ENCODE measurements at places on chromosomes 2 and 18.

DNA sequence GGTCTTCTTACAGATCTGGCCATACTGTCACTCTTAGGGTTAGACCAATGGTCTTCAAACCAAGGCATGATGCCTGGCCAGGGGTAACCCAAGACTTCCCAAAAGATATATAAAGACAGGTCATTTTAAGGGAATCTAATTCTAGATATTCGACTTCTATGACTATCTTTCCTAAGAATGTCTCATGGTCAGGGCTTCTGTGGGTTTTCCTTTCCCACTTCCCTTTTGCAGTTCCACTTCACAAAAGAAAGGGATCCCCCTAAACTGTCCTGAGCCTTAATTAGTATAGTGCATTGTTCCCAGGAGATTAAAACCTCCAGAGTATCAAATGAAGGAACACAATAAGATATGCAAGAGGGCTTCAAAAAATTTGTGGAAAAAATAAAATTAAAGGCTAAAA, 223.6 kb upstream of the SIX2 start:
- no peak for DNase-seq

DNA sequence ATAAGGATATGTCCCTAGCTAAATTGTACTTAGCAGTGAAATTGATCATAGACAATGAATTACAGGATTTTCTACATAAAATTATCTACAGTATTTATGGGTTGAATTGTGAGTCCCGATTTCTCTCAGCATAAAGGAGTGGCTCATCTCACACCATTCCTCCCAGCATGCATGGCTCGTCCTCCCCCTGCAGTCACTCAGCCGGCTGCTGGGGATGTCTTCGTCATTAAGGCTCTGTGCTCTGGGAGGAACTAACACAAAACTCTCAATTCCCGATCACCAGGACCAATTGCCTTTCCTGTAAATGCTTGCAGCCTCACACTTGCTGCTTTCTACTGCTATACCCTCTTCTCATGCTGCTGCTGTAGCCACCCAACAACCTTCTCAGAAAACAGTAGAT, 75.9 kb downstream of the TXNL1 start:
- DNase-seq: no peak

GRCh38 chr2:60836491-60836890, 44.9 kb upstream of the REL start:
- no peak for DNase-seq

- DNase-seq: peak; percentile 1
Measured at GRCh38 chr2:52034706-52035105, 1002.8 kb upstream of the NRXN1 start.

GRCh38 chr2:85709401-85709811, 15.2 kb downstream of the GNLY start:
- no peak for DNase-seq

GRCh38 chr2:73907840-73908452, 15.1 kb downstream of the ACTG2 start:
- DNase-seq: no peak

GRCh38 chr2:105537466-105537865, 138.6 kb upstream of the FHL2 start:
- DNase-seq: no peak

- DNase-seq: no peak
Measured at GRCh38 chr2:215667585-215668377, 231.9 kb upstream of the FN1 start.

DNA sequence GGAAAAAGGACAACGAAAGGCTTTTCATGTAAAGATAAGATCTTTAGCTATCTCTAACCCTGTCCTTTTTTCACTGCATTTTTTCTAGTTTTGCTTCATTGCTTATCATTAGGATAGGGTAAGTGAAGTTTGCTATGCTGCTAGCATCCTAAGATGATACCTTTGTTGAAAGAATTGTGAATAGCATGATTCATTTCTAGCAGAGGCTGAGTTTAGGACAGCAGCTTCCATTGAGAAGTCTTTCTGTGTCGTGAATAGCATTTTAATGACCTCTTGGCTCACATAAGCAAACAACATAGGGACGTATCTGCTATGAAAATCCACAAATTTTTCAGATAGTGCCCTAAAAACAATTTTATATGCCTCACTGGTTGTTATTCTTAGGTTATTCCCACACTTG, 36.4 kb upstream of the GAREM2 start:
- DNase-seq: no peak

GRCh38 chr2:119263025-119263424, 39.4 kb downstream of the STEAP3 start:
- DNase-seq: no peak

- DNase-seq: no peak
Measured at GRCh38 chr2:128305555-128306080, 13.1 kb downstream of the HS6ST1 start.

DNA sequence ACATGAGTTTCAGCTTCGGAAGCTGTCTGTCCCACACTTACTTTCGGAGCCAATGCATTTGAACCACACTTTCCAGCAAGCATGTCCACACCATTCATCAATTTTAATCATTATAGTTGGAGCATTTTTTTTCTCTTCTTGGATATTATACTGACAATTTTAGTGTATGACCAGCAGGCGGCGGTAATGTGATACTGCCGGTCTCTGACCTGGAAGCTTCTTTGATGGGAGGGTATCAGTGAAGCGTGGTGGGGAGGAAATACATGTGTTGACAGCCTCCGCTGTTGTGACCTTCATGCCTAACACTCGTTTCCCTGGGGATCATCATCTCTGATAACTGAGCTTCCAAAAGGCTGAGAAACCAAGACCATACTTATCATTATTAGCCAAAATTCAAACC, 231.7 kb downstream of the GBX2 start:
- no peak for DNase-seq

GRCh38 chr2:161250864-161251436, 57.3 kb upstream of the PSMD14 start:
- DNase-seq: peak; percentile 58

DNA sequence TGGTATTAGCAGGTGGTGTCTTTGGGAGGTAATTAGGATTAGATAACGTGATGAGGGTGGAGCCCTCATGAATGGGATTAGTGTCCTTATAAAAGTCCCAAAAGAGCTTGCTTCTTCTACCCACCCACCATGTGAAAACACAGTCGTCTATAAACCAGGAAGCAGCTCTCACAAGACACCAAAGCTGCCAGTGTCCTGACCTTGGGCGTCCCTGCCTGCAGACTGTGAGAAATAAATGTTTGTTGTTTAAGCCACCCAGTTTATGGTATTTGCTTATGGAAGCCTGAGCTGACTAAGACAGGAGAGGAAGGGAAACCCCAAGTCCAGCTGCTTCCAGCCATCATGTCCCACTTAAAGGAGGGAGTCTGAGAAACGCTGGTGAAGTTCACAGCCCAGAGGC, 13.6 kb downstream of the ADI1 start:
- no peak for DNase-seq

GRCh38 chr2:63484901-63485300, 103.4 kb downstream of the WDPCP start:
- DNase-seq: no peak

DNA sequence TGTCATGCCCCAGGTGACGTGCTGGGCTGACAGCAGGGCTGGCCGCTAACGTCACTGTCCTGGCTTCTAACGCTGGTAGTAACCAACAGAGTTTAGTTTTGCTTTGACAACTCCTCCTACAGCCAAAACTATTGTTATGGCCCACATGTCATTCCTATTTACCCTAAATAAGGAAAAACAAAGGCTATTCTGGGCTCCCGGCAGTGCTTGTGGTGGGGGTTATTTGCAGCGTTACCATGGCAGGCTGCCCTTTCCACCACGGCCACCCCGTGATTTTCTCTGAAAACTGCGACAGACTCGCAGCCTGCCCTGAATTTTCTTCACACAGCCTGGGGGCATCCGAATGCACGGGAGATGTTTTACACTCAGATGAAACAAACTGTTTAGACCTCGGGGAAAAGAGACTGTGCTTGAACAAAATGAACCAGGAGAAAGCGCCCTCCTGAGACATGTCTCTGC, 115.2 kb downstream of the FAM210A start:
- peak; percentile 37 for DNase-seq

- no peak for DNase-seq
Measured at GRCh38 chr2:62407838-62408237, 98.2 kb downstream of the TMEM17 start.

DNA sequence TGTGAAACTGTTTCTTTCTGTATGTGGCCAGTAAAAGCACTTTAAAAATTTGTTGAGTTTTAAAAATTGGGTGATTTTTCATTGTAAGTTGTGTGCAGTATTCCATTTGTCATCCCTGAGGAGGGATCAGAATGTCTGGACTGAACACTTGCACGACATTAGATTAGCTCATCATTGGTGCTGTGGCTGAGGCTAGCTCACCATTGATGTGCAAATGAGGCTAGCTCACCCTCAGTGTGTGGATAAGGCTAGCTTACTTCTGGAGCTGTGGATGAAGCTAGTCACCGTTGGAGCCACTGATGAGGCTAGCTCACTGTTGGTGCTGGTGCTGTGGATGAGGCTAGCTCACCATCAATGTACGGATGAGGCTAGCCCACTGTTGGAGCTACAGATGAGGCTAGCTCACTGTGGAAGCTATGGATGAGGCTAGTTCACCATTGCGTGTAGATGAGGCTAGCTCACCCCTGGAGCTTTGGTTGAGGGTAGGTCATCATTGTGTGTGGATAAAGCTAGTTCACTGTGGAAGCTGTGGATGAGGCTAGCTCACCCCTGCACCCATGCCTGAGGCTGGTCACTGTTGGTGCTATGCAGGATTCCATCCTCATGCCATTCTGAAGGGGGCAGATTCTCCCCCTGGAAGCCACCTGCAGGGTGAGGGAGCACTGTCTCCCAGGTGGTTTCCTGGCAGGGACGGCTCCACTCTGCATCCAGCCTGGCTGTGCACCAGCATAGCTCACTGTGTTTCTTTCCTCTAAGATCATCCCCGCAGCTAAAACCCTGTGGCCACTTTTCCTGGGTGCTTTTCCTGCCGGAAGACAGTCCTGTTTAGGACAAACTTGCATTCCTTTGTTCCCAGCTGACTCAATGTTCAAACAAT, 101.1 kb downstream of the TWIST2 start:
- no peak for DNase-seq

DNA sequence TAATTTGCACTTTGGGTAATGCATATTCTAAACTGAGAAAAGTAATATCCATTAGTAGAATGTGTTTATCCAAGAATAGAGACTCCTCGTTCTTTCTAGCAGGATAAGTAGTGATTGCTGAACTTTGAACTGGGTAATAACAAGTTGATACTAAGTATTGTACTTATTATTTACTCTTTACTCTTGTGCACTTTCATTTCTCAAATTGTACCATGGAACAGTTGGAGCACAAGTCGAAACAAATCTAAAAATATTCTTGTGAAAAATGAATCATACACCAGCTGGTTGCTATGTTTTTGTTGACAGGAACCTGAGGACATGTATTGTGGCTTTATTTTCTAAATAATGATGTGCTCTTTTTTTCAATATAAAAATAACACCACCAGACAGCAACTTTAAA, 111.9 kb downstream of the RGPD3 start:
- no peak for DNase-seq

DNA sequence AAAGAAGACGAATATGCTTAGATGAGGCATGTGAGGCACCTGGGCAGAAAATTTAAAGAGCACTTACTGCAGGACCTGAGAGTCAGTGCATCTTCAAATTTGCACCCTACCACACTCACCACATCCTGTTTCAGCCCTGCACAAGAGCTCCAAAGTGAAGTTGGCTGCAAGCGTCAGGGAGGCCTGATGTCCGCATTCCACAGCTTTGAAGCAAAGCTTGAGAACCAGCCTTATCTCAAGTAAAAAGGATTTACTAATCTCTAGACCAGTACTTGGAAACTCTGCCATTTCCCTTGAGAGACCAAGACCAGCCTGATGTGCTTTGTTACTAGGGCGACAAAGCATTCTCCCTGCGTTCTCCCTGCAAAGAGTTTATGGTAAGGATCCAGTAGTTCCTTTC, 3.4 kb upstream of the ASNSD1 start:
- no peak for DNase-seq

GRCh38 chr2:223613017-223613950, 11.1 kb upstream of the SCG2 start:
- peak; percentile 68 for DNase-seq

GRCh38 chr2:28612131-28612812, 116.4 kb downstream of the PLB1 start:
- DNase-seq: no peak

DNA sequence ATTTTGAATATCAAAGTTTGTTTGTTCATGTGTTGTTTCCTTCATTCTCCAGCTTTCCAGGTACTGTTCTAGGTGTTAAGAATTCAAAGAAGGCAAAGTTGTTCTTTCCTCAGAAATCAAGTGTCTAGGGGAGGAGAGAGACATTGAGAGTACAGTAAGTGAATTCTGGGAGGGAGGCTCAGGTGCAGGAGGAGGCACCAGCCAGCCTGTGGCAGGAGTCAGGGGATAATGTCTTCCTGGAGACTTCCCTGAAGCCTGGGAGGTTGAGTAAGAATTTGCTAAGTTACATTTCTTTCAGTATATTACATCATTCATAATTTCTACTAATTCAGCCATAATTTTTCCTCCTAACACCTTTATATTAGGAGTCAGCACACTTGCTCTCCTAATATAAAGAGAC, 462.1 kb downstream of the TDRD15 start:
- no peak for DNase-seq

- no peak for DNase-seq
Measured at GRCh38 chr2:26711457-26712161, 19.1 kb downstream of the KCNK3 start.

- no peak for DNase-seq
Measured at GRCh38 chr18:53997064-53997463, 227.4 kb downstream of the MBD2 start.

- DNase-seq: no peak
Measured at GRCh38 chr2:120444691-120445240, 98.8 kb downstream of the INHBB start.
